ENCODE measurements at places on chromosomes 2 and 18. TPM values are rescaled to one million over a fixed set of nuclear protein-coding genes. Genes with fewer than 3 reads are reported as not detected.
A peak's percentile ranks its signal among the peaks of the same experiment; 100 is the strongest.

DNA sequence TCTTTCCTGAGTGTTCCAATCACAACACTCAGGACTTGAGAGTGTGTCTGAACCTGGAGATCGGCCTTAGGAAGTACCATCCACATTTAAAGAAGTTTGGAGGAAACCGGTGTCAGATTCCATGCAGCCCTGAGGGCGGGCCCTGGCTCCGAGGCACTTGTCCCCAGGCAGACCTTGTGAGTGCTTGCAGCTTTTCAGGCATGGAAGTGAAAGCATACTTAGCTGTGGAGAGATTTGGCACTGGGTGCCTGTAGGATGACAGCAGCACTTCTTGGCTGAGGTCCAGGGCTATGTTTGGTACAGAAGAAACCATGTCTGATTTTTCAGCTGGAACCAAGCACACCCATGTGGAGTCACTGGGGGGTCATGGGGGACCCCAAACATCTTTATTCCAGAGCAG, 230.8 kb downstream of the SEPTIN10 start:
- peak; percentile 17 for DNase-seq

- DNase-seq: no peak
Observed at GRCh38 chr2:203328760-203329540, 756 bp downstream of the ABI2 start.

- no peak for DNase-seq
Observed at GRCh38 chr2:183229386-183229785, 105.1 kb downstream of the NUP35 start.

DNA sequence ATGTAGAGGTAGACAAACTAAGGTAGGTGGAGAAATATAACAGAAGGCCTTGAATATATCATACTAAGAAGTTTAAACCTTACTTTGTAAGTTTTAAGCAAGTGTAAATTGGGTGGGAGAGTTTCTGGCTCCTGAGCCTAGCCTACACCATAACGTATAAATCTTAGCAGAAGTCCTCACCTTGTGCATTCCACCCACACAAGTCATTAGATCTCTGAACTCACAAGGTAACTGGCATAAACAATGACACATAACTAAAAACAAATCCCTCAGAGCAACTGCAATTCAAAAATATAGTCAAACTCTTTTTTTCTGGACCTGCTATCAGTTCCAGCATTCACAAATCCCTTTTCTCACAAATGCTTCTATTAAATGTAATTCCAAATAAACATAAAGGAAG, 9.4 kb downstream of the REV1 start:
- no peak for DNase-seq

DNA sequence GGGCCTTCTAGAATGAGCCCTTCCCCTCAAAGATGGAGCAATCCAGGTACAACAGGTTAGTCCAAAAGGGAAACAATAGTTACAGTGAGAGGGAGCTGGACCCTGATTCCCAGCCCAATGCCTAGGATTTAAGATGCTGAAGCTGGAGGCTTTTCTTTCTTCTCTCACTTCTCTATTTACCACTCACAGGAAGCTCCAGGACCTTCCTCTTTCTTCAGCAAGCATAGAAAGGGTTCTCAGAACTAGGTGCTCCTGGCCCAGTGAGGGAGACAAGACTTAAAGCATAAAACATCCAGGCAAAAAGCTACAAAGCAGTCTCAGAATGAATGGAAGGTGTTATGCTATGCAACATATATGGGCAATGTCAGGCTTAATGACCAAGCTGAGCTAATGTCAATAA, 279.0 kb downstream of the SRBD1 start:
- no peak for DNase-seq

Gene PLGLB2
- not detected for polyA plus RNA-seq

Gene PID1
- 25.2 TPM for polyA plus RNA-seq

Gene ACTG2
- polyA plus RNA-seq: 5.1 TPM

Gene DSEL
- 11.9 TPM for polyA plus RNA-seq

Measured in forelimb muscle (tissue), 1 donor.